Stomach (tissue), 19 donors: ENCODE measurements at places on chromosomes 7 and 10. TPM values are rescaled to one million over a fixed set of nuclear protein-coding genes. Genes with fewer than 3 reads are reported as not detected.

DNA sequence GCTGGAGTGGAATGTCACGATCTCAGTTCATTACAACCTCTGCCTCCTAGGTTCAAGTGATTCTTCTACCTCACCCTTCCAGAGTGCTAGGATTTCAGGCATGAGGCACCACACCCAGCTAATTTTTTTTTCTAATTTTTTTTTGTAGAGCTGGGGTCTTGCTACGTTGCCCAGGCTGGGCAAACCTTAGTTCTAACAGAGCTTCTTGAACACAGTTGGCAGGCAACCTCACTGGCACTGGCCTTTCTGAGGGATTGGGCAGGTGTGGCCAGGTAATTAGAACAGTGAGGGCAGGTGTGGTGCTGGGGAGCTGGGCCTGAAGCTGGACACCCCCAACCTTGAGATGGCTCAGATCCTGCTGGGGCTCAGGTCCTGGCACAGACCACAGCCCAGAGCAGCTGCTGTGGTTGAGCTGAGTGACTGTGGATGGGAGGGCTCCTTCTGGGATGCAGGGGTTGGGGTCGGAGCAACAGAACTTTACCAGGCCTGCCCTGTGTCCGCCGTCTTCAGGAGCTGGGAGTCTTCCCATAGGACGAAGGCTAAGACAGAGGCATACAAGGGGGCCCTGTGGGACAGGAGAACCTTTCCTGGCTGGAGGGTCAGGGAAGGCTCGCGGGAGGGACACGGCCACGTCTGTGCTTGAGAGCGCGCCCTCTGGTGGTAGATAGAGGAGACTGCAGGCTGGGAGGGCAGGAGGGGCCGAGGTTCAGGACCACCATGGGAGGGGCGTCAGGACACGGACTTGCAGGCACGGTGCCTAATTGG, 48.2 kb downstream of the COL26A1 start:
- peak; percentile 69 for DNase-seq
- H3K4me3 ChIP-seq = no peak overlapping the region
- H3K4me1 ChIP-seq = peaks cover 4% of the 10 kb centered on the region
- H3K27ac ChIP-seq = no peak overlapping the region

- H3K4me1 ChIP-seq = peaks cover 7% of the 10 kb centered on the region
- no peaks in the 10 kb centered on the region for H3K36me3 ChIP-seq
- H3K27me3 ChIP-seq = no peaks in the 10 kb centered on the region
- no peak overlapping the region for H3K27ac ChIP-seq
- DNase-seq = peak; percentile 74
Measured at GRCh38 chr10:47047577-47048525, 136.6 kb downstream of the PTPN20 start.

The NANOS1 gene
- total RNA-seq = 5.1 TPM

GRCh38 chr10:112738606-112739591, 211.1 kb upstream of the TCF7L2 start:
- no peaks in the 10 kb centered on the region for H3K36me3 ChIP-seq
- DNase-seq = no peak
- H3K27me3 ChIP-seq = no peaks in the 10 kb centered on the region
- peaks cover 28% of the 10 kb centered on the region for H3K4me1 ChIP-seq
- no peak overlapping the region for H3K27ac ChIP-seq

DNA sequence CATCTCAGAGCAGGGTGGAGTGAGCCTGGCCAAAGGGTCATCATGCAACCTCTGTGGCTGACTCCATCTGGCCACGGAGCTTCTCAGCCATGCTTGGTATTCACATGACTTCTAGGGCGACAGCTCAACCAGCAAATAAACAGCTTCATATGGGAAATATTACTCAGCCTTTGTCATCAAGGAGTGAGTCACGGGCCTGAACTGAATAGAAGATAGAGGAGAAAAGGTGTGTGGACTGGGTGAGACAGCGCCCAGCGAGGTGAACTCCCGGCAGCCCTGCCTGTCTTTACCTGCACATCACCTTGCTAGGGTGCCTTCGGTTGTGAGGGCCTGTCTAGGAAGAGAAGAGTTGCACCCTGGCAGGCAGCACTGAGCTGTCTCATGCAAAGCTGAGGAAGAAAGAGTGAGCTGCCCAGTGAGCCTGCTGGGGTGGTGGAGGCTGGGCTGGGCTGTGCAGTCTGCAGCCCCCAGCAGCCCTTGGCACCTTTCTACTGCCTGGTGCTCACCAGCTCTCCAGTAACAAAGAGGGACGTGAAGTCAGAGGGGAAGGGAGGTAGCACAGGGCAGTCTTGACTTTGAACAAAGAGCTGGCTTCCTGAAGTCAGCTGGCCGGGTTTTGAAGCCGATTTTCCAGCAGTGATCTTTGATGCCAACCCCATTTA, 114.2 kb downstream of the EGFR start:
- H3K27ac ChIP-seq = peak overlapping the region; percentile 54
- DNase-seq = peak; percentile 65
- no peaks in the 10 kb centered on the region for H3K27me3 ChIP-seq
- H3K4me1 ChIP-seq = peaks cover 40% of the 10 kb centered on the region

DNA sequence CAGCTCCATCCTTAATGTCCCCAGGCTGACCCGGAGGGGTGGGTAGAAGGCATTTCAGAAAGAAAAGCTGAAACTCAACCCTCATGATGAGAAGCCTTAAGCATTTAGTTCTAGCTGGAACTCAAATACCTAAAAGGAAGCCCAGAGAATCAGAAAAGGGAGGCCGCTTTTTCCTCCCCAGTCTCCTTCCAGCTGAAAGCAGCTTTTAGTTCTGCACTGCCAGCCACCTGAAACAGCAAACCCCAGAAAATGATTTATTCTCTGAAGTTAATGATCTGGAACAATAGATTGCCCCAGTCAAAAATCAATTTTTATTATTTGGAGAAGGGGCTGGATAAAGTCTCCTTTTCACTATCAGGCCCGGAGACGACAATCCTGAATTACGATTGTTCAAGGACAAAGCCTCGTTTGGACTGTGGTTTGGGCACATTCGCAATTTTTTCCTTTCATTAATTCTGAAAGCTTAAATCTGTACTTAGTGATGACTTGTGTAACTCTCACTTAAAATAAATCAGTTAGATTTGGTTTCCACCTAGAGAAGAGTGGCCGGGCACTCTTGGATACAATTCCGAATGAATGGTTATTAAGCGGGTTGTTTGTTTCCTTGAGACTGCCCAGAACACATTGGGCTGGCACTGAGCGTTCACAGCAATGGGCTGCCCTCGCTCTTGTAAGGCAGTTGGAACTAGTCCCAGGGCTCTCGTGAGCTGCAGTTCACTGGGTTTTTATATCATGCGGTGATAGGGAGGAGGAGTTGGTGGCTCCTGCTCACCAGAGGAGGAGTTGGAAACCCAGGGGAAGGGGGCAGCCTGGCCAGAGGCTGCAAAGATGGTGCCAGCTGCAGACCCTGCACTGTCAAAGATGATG, 262.2 kb downstream of the CCSER2 start:
- DNase-seq = no peak
- H3K4me3 ChIP-seq = no peak overlapping the region
- H3K4me1 ChIP-seq = no peaks in the 10 kb centered on the region
- peak overlapping the region; percentile 43 for H3K27ac ChIP-seq
- no peaks in the 10 kb centered on the region for H3K27me3 ChIP-seq
- no peaks in the 10 kb centered on the region for H3K36me3 ChIP-seq

DNA sequence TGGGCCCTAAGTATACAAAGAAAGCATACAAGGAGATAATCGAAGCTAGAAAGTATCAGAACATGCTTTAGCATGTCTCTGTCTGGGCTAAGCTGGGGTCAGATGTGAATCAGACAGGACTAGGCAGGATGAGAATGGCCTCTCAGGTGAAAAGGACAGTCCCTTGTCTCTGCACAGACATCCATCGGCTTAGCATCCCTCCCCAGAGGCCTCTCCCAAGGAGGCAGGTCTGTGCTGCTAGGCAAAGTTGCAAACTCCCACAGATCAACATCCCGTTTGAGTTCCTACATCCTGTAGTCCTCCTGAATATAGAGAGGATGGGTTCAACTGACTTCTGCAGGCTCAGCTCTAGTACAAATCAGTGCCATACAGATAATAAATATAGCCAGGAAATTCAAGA, 24.5 kb downstream of the CHST15 start:
- no peak overlapping the region for H3K4me3 ChIP-seq
- DNase-seq = no peak
- no peaks in the 10 kb centered on the region for H3K36me3 ChIP-seq
- no peaks in the 10 kb centered on the region for H3K27me3 ChIP-seq

The FRAT1 gene
- total RNA-seq = 17.7 TPM

DNA sequence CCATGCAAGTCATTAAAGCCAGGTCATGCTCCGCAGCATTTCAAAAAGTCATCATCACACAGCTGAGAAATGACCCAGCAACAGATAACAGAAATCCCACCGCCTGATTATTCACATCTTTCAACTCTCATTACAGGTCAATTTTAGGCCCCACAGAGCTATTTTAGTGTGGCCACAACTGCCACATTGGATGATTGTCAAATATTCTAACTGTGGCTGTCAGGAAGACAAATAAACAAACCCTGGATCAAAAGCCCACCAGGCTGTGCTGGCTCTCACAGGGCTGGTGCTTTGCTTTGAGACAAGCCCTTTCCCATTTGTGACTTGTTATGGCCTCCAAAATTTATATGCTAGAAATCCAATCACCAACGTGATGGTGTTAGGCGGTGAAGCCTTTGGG, 117.6 kb upstream of the CDC14C start:
- no peaks in the 10 kb centered on the region for H3K4me1 ChIP-seq
- no peak overlapping the region for H3K4me3 ChIP-seq
- no peak overlapping the region for H3K27ac ChIP-seq
- DNase-seq = no peak

DNA sequence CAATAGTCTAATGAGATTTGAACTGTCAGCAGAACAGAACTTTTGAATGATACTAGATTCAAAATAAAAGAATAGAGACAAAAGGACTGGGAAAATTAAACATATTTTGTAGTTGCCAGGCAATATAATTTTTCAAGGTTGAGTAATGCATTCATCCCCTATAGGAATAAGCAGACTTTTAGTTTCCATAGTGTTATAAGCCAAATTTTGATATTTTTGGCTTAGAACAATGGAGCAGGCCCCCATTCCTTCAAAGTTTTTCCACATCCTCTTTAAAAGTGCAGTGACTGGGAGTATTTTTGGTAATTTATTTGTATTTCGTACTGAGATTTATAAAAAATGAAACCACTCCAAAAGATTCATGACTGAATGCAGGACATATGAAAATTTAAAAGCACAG, 24.0 kb downstream of the MEOX2 start:
- DNase-seq = peak; percentile 51
- H3K36me3 ChIP-seq = no peaks in the 10 kb centered on the region
- no peaks in the 10 kb centered on the region for H3K4me1 ChIP-seq
- no peak overlapping the region for H3K4me3 ChIP-seq
- no peaks in the 10 kb centered on the region for H3K27me3 ChIP-seq

DNA sequence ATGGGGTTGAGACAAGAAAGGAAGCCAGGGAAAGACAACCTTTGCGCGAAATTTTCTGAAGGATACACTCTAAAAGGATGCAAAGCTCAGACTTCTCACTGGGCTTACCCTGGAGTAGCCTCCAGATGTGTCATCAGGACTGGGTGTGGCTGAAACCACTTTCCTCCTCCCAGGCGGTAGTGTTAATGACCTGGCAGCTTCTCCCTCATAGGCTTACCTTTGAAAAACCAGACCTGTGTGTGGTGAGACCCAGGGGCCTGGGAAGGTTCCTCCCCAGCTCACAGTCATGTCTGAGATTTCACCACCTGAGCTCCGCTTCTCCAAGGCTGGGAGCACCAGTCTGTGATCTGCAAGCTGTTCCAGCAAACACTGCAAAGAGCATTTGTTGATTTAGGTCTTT, 93.7 kb downstream of the EPC1 start:
- no peaks in the 10 kb centered on the region for H3K36me3 ChIP-seq
- H3K27me3 ChIP-seq = no peaks in the 10 kb centered on the region
- peaks cover 3% of the 10 kb centered on the region for H3K4me1 ChIP-seq
- no peak overlapping the region for H3K4me3 ChIP-seq
- no peak overlapping the region for H3K27ac ChIP-seq

DNA sequence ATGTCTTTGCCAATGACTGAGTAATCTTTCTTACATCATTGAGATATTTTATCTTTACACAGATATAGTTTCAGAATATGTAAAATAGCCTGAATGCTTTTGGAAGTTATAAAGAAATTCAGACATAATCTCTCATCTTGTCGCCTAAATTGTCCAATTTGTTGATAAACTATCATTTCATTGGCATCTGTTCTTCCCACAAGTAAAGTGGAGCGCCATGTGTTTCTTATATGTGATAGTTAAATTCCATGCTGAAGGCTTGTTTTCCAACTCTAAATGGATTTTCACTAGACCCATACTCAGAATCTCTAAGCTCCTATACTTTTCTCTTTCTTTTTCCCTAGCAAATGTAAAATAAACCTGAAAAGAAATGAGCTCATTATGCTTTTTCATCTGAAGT, 640.1 kb upstream of the MBL2 start:
- DNase-seq = no peak
- no peak overlapping the region for H3K27ac ChIP-seq
- no peak overlapping the region for H3K4me3 ChIP-seq
- no peaks in the 10 kb centered on the region for H3K27me3 ChIP-seq

DNA sequence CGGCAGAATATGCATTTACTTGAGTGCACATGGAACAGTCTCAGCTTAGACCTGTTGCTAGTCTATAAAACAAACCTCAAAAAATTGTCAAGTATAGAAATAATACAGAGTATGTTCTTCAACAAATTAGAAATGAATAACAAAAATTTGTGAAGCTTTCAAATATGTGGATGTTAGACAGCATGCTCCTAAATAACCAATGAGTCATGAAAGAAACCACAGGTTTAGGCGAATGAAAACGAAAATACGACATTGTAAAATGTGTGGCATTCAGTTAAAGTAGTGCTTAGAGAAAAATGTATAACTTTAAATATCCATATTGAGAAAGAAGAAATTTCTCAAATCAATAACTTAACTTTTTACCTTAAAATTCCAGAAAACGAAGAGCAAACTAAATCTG, 760.0 kb upstream of the SORCS1 start:
- DNase-seq = no peak
- no peaks in the 10 kb centered on the region for H3K27me3 ChIP-seq
- H3K27ac ChIP-seq = no peak overlapping the region

The NAT16 gene
- not detected for total RNA-seq

GRCh38 chr10:95573964-95574604, 12.9 kb upstream of the SORBS1 start:
- H3K36me3 ChIP-seq = no peaks in the 10 kb centered on the region
- no peak overlapping the region for H3K4me3 ChIP-seq
- H3K27me3 ChIP-seq = no peaks in the 10 kb centered on the region
- no peak for DNase-seq

- no peaks in the 10 kb centered on the region for H3K36me3 ChIP-seq
- H3K4me3 ChIP-seq = peak overlapping the region; percentile 97
- peak overlapping the region; percentile 100 for H3K27ac ChIP-seq
Measured at GRCh38 chr7:32890010-32890792, 1.4 kb downstream of the KBTBD2 start.

DNA sequence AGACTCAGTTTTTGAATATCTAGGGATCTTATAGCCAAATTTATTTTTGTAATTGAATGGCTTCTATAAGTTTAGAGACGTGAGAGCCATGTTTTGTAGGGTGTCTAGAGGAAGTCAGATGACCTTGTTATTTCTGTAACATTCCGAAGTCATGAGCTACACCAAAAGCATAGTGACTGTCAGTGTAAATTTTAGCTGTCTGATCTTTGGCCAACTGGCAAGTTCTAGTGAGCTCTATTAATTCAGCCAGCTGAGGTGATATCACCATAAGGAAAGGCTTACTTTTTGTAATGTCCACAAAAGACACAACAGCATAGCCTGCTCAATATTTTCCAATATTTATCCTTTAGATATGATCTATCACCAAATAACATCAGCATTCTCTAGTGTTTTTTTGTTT, 9.9 kb upstream of the NT5C3A start:
- H3K36me3 ChIP-seq = no peaks in the 10 kb centered on the region
- no peak overlapping the region for H3K4me3 ChIP-seq
- H3K27me3 ChIP-seq = no peaks in the 10 kb centered on the region
- H3K4me1 ChIP-seq = no peaks in the 10 kb centered on the region
- DNase-seq = no peak
